Right ventricle myocardium superior (tissue), 1 donor: ENCODE measurements at places on chromosomes 7 and 10. TPM values are rescaled to one million over a fixed set of nuclear protein-coding genes. Genes with fewer than 3 reads are reported as not detected.

- no peak for DNase-seq
Measured at GRCh38 chr10:123175389-123176387, 21.5 kb downstream of the BUB3 start.

DNA sequence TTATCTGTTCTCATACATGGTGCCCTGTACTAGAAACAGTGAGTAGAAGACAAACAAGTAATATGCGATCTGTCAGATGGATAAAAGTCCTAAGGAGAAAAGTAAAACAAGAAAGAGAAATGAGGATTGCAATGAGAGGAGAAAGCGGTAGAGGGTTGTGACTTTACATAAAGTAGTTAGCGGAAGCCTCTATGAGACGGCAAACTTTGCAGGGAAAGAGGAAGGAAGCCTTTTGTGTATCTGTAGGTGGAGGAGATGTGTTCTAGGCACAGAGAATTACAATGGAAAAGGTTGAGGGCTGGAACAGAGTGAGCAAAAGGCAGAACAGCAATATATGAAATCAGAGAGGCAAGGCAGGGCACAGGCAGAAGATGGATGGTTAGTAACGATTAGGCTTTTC, 150.4 kb upstream of the SEMA3E start:
- DNase-seq = no peak

DNA sequence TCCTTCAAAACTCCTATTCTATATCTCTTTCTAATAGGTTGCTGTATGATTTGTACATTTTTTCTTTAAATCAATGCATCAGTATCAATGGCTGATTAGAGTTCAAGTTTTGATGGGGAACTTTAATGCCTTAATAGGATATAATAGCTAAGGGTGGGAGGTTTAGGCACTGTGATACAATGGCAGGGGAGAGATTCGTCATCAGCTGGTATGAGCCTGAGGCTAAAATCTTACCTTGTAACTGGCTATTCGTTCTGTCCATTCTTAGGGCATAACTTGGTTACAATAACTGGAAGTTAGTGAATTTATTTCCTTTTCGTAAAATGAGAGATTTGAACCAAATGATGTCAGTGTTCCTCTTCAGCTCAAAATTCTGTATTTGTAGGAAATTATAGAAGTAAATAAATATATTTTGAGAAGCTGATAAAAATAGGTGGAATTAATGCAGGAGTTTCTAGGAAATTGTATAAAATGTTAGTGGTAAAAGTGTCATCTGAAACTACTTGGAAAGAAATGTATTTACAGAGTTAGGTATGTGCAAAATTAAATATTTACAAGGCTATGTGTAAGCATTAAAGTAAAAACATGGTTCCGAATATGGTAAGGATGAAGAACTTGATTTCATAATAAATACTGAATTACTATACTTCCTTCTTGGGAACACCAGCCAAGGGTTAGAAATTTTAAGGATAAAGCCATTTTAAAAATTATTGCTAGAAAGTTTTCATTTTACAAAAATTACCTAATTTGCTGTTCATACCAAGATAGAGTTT, 27.5 kb upstream of the NAMPT start:
- DNase-seq = no peak

GRCh38 chr7:150406567-150407421, 27.7 kb downstream of the ZNF775 start:
- no peak for DNase-seq

GRCh38 chr10:84204122-84204521, 9.8 kb downstream of the CDHR1 start:
- no peak for DNase-seq

- no peak for DNase-seq
Measured at GRCh38 chr7:151936207-151936606, 20.0 kb upstream of the GALNTL5 start.

DNA sequence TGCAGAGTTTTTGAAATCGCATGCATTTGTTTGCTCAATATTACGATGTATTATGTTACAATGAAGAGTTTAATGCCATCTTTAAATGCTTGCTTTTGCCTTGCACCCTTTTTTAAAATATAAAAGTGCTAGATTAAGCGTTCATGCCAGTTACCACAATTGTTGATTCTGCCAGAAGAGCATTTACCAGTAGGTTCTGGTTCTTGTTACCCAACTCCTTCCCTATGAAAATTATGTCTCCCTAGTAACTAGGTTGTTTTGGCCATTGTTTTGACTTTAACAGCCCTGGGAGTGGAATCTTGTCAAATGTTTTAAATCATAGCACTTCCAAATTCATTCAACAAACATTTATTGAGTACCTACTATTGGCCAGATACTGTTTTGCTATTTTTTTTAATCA, 32.8 kb upstream of the CDK14 start:
- DNase-seq = no peak

The FRAT1 gene
- total RNA-seq = 5.3 TPM

The CCDC172 gene
- not detected for total RNA-seq

The PURB gene
- total RNA-seq = 13.3 TPM
